ENCODE measurements at places on chromosomes 7 and 10.
A peak's percentile ranks its signal among the peaks of the same experiment; 100 is the strongest.

DNA sequence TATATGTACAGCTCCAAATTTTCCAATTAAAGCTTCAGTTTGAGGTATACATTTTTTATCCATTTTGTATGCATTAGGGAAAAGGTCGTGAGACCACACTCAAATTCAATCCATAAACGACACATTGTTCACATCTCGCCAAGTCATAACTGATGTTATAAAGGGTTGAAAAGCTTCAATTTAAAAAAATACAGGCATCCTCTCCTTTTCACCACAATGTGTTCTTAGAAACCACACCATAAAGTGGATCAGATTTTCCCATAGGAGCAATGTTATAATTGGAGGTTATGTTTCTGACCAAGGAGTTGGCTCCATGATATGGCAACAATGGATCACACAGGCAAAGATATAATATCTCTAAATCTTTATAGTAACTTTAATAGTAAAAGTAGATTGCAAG lies 663.6 kb downstream of the PARD3 start:
- no peak for DNase-seq

GRCh38 chr10:101780818-101781654 lies 2.2 kb downstream of the NPM3 start:
- DNase-seq, result peak; percentile 76

DNA sequence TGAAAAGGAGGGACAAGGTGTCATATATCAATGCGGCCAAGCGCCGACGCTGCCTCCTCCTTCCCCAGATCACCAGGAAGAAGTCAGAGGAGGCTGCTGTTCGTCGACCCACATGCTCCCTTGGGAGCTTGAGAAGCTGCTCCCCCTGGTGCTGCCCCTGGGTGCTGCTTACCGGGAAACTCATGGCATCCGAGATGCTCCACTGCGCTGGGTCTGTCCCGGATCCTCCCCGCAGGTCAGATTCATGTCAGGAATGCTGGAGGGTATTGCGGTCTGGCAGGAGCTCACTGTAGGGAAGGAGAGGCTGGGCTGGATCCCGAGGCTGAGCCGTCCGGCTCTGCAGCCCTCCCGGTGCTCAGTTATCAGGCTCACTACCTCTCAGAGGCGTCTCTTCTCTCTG lies 123.7 kb upstream of the FAM20C start:
- no peak for DNase-seq

GRCh38 chr10:113337142-113337541 lies 215.7 kb upstream of the HABP2 start:
- DNase-seq, result no peak

DNA sequence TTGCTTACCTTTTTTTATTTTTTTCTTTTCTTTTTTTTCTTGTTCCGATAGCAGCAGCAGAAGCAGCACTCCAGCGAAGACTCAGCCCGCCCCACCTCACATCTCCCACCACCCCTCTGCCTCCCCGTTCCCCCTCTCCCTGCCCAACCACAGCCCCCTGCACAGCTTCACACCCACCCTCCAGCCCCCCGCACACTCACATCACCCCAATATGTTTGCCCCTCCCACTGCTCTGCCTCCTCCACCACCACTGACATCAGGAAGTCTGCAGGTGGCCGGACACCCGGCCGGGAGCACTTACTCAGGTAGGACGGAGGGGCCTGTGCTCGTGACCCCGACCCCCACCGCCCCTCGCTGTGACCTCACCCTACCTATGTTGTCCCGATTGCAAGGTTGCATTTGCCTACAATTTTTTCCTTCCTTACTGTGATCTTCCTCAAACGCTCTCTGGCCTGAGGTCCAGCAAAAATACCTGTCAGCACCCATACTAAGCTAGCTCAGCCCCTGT lies 367.2 kb upstream of the GALNT17 start:
- DNase-seq, result no peak

DNA sequence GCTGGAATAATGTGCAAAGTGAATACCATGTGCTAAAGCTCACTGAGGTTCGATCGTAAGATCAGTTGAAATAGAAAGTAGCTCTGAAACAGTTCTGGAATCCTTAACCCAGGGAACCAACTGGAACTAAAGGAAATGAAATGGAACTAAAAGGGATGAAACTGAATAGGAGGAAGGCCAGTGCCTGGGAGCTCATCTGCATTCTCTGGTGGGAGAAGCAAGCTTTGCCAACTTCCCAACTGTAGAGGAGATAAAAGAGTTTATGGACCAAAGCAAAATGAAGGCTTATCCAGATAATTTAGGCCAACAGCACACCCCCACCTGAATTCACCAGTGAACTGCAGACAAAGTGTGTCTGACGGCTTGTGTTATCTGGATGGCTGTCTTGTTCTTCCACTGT lies 188.6 kb upstream of the HABP2 start:
- DNase-seq, result no peak
